ENCODE measurements at places on chromosomes 7 and 10. TPM values are rescaled to one million over a fixed set of nuclear protein-coding genes. Genes with fewer than 3 reads are reported as not detected.

- DNase-seq, result no peak
Measured at GRCh38 chr7:91691865-91692264, 188.6 kb downstream of the MTERF1 start.

DNA sequence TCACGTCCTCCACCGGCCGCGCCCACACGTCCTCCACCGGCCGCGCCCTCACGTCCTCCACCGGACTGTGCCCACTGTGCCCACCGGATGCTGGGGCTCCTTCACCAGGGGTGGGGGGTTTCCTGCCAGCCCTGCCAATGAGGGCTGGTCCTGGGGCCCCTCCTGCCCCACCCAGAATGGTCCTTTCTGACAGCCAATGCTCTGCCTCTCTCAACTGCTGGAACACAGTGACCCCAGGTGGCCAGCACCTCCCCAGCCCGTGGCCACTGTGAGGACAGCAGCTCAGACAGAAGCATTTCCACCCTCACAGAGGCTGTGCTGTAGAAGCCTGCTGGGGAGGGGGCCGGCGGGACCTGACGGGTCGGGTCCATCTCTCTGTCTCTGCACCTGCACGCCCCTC is 90.1 kb upstream of the DNAAF5 start:
- no peak for DNase-seq

DNA sequence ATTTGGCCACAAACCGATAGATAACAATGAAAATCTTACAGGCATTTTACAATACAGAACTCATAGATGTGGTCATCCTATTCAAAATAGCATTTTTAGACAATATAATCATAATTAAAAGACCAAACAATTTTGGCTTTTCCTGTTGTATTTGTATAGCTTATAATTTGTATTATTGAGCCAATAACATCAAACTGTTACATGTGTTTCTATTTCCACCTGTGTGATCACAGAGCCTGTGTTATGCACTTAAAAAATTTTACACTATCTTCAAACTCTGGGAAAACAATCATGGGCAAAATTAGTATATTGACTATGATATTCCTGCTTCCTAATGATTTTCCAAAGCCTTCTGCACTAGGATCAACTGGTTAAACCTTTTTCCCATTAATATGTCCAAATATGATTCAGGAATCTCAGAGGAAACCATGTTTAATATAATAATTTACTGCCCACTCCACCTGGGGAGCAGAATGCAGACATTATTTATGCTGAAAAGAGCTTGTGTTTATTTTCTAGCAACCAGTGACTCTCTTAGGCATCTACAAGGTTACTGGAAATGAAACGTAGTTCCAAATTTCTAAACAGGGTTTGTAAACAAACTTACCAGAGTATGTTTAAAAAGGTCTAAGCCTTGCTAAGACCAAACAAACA is 1.7 kb downstream of the RHOBTB1 start:
- no peak for DNase-seq

GRCh38 chr10:44279426-44280126 is 105.3 kb downstream of the CXCL12 start:
- DNase-seq, result no peak

DNA sequence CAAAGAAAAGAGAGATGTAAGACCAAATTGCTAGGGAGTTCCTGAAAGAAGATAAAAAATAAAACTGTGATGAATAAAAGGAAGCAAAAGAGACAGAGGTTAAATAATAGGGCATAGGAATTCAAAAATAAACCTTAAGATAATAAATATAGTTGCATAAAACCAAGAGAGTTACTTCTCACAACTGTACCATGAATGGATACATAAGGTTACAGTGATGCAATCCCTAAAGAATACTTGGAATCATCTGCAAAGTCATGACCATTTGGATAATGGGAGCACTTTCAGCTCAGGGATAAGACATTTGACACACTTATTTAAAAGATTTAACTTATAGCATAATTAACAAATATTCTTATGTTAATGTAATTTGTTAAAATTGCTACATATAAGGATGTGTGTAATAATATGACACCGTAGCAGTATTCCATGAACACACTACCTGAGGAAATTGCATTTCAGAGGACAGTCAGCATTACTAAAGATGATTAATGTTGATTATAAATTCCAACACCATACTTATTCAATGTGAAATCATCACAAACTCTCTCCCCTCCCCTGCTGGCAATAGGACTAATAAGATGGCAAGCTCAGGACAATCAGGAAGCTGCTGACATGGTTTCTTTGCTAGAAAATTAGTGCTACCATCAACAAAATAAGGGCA is 202.1 kb upstream of the AKR1E2 start:
- DNase-seq, result no peak

GRCh38 chr10:124963866-124964720 is 22.2 kb downstream of the ZRANB1 start:
- DNase-seq, result no peak

DNA sequence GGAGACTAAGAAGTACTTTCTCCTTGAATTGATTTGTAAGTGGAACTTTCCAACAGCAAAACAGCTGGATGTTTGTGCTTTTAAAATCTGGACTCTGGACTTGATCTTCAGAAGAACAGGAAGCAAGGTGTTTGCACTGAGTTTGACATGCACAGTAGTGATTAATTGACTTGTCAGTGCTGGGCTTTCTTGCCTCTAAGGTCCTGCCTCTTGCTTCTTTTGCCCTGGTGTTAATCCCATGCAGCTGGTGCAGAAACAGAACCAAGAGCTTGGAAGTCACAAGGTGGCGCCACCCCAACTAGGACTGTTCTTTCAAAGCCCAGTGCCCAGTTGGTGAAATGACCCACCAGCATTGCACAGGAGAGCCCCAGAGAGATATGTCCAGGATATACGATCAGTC is 66.8 kb upstream of the SEPHS1 start:
- no peak for DNase-seq

- DNase-seq, result no peak
Measured at GRCh38 chr10:93947055-93947454, 46.7 kb upstream of the PLCE1 start.

DNA sequence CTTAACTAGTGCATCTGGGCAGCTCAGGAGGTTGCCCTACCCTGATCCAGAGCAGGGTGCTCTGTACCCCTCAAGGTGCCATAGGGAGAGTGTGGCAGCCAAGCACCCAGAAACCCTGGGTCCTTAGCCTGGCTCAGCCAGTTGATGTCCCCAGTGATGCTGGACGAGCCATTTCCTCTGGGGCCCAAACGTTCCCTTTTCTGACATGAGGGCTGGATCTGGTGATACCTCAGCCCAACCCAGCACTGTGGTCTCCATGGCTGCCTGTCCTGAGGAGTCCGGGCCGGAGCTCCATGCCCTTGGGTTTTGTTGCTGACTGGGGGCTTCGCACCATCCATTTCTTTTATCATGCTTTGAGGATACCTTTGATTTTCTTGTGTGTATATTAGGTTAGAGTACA is 87.9 kb upstream of the IKZF1 start:
- no peak for DNase-seq

DNA sequence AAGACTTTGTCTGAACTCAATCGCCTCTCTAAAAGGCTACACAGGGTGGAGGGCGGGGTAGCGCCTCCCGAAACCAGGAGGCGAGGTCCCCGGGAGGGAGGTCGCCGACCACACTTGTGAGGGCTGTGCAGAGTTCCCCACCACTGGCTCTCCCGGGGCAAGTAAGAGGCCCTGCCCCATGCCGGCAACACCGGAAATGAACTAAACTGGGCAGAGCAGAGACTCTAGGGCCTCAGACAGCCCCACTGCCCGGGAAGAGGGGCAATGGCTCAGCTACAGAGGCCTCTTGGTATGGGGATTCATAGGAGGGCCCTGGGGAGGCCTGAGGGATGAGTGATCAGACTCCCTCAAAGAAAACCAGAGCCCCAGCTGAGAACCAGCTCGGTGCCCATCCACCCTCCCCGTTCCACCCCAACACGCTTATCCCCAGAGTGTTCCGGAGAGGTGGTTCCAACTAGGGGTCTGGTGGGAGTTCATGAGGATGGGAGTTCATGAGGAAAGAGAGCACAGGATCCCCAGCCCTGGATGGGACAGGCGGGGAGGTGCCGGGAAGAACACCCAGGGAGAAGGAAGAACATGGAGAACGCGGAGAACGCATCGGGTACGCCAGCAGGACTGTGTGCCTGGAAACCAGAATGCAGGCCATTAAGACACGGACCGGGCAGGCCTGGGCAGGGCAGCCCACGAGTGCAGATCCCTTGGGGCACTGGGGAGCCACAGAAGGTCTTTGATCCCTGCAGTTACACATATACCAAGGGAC is 89.4 kb upstream of the MYL10 start:
- DNase-seq, result no peak

DNA sequence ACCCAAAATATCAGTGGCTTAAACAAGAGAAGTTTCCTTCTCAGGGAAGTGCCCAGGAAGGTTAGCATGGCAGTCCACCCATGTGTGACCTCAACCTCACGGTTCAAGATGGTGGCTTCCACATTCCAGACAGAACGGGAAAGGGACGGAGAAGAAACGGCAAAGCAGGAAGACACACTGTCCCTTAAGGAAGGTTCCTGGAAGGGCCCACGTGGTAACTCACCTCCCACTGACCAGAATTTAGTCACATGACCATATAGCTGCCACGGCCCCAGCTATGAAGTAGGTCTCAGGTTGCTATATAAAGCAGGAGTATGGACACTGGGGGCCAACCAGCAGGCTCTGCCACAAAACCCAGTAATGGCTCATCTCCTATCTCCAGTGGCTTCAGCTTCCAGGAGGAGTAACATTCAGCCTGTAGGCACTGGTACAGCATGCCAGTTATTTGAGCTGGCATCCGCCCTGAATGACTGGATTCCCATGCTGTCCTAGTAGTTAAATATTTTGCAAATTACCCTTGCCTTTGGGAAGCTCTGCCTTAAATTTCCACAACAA is 278.5 kb upstream of the KLF14 start:
- DNase-seq, result no peak

DNA sequence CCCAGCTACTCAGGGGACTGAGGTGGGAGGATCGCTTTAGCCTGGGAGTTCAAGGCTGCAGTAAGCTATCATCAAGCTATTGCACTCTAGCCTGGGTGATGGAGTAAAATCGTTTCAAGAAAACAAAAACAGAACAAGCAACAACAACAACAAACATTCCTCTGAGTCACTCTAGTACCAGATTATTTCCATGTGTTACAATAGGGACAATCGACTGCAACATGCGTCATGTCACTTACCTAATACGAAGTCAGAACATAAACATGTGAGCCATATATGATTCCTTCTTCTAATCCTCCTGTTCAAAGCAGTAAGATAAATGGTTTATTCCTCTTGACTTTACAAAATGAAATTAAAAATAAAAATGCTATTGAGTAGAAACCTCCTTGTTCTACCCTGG is 57.3 kb downstream of the ZNF438 start:
- no peak for DNase-seq

DNA sequence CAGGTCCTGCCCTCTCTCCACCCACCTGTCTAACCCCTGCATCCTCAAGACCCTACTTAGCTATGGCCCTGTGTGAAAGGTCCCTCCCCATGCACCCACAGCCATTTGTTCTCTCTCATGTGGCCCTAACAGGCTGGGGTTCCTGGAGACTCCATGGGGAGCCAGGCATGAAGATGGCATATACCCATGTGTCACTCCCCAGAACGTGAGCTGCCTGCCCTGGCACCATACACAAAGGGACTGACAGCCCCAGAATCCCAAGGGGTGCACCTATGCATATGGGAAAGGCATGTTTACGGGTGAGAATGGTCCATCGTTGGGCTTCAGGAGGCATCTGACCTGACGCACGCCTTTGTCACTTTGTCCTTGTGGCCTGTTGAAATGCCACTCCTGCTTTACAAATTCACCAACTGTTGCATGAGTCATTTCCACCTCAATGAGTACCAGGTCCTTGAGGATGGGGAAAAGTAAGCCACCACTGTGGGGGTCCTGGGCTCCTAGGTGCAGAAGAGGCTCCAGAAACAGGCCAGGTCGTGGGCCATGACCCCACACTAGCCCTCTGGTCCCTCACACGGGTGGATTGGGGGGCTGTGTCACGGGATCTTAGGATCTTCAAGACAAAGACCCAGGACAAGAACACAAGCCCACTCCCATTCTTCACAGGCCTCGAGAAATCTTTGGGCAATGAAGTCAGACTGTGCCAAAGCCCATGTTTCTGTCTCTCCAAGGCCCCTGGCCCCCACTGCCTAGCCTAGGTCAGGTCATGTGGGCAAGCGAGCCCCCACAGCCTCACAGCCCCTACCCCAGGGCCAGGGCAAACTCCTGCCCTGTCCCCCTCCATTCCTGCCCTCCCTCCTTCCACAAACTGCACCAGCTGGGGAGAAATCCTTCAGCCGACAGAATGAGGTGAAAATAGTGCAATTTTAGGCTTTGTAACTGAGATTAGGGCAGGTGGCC is 8.6 kb downstream of the GPRIN2 start:
- DNase-seq, result no peak

DNA sequence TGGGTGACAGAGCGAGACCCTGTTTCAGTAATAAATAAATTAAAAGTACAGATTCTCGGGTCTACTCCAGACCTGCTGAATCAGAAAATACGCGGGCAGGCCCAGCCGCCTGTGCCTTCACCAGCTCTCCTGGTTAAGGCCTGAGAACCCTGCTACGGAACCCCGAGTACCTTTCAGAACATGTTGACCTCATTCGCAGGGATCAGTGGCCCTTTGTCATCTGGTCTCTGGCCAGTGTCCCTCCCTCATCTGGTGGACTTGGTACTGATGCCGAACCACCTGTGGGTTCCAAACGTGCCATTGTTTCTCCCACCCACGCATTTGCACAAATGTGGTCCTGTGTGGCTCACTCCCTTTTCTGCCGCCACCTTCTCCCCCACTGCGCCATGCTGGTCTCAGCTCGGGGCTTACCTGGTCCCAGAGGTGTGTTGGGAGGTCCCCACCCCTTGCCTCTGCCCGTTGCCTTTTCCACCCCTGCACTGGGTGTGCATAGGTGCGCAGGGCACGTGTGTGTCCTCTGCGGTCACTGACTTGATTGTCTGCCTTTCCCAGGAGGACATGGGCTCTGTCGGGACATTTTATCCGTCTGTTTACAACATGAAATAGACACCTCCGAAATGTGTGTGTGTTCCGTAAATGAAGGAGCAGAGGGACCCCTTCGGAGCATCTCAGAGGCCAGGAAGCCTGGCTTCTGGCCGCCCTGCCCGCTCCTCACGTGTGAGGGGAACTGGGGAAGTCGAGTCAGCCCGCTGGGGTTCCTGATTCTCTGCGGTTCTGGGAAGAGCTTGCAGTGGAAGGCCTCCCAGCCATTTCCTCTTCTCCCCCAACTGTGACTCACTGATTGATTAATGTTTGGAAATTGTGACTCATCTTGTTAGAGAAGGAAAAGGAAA is 135.2 kb downstream of the CUX1 start:
- no peak for DNase-seq

DNA sequence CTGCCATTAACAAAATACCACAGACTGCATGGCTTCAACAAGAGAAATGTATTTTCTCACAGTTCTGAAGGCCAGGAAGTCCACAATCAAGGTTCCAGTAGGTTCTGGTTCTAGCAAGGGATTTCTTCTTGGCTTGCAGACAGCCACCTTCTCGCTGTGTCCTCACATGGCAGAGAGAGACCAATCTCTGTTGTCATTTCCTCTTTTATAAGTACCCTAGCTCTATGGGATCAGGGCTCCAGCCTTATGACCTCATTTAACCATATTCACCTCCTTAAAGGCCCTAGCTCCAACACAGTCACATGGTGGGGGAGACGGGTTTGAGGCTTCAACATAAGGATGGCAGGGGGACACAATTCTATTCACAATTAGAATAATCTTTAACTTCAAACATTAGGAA is 23.6 kb downstream of the ABI1 start:
- DNase-seq, result no peak

GRCh38 chr7:100827330-100828226 is at the start of gene EPHB4:
Gene EPHB4 (minus strand): TSS chr7:100827523. CDS start chr7:100827030, 493 bp downstream.
- DNase-seq, result no peak

Gene SFRP5
- total RNA-seq, result 0.27 TPM

Gene ACHE
- total RNA-seq, result 0.14 TPM

Gene CNTNAP2
- 0.19 TPM for total RNA-seq

Gene LRRC61
- 26.1 TPM for total RNA-seq
